T-helper 2 cell (primary cell): ENCODE measurements at places on chromosomes 11 and 22.

DNA sequence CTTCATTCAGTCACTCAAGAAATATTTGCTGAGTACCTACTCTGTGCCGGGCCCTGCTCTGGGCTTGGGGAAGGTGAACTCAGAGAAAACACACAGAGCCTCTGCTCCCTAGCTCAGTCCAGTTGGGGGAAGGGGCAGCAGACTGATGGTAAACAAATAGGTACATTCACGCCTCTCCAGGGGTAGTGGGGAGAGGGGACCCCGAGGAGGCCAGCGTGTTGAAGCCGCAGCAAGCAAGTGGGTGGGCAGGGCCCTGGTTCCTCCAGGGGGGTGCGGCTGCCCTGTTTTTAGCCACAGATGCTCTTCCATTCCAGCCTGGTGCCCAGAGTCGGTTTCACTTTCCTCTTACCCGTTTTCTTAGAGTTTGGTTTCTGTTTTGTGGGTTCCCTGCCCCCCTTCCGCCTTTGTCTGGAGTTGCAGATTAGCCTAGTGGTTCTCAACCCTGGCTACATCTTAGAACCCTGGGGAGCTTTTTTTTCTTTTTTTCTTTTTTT, 8.7 kb downstream of the DRAP1 start:
- peak; percentile 56 for DNase-seq

GRCh38 chr22:48568736-48569330, 1258.8 kb downstream of the BRD1 start:
- DNase-seq: no peak

DNA sequence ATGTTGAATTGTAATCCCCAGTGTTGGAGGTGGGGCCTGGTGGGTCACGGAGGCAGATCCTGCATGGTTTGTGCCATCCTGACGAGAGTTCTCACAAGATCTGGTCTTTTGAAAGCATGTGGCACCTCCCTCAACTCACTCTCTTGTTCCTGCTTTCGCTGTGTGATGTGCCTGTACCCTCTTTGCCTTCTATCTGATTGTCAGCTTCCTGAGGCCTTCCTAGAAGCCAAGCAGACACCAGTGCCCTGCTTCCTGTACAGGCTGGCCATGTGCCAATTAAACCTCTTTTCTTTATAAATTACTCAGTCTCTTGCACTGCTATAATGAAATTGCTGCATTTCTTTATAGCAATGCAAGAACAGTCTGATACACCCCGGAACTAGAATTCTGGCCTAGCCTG, 13.1 kb downstream of the PTPN5 start:
- DNase-seq: no peak

DNA sequence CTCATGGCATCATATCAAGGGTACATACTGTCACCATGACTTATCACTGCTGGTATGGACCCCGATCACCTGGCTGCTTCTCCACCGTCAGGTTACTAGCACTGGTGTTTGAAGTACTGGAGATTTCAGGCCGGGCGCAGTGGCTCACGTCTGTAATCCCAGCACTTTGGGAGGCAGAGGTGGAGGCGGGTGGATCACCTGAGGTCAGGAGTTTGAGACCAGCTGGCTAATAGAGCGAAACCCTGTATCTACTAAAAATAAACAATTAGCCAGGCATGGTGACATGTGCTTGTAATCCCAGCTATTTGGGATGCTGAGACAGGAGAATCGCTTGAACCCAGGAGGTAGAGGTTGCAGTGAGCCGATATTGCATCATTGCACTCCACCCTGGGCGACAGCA, 82.4 kb upstream of the ANO1 start:
- no peak for DNase-seq
